ENCODE measurements at places on chromosomes 3 and 15.

- no peak for DNase-seq
Observed at GRCh38 chr15:67794832-67795574, 30.3 kb upstream of the SKOR1 start.

DNA sequence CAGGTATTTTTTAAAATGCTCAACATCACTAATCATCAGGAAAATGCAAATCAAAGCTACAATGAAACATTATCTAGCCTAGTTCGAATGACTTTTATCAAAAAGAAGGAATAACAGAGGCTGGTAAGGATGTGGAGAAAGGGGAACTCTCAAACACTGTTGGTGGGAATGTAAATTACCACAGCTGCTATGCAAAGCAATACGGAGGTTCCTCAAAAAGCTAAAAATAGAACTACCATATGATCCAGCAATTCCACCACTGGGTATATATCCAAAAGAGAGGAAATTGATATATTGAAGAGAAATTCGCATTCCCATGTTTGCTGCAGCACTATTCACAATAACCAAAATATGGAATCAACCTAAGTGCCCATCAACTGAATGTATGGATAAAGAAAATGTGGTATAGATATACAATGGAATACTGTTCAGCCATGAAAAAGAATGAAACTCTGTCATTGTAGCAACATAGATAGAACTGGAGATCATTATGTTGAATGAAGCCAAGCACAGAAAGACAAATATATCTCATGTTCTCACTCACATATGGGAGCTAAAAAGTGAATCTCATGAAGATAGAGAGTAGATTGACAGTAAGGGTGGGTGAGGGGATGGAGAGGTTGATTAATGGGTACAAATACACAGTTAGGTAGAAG is 19.7 kb upstream of the CLN6 start:
- no peak for DNase-seq

DNA sequence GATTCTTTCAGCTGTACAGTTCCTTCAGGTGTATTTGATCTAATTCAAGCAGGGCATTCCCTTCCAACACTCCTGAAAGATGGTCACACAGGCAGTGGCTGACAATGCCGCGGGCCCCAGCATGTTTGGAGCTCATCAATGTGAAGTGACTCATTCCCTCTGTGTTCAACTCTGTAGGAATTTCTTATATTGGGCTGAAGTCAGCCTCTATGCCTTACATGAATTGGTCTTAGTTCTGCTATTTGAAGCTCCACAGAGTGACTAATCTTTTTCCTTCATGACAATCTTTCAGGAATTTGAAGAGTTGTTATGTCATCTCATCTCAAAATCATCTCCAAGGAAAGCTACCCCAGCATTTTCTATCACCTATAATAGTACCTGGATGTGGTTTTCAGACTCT is 142.5 kb upstream of the C2CD4B start:
- no peak for DNase-seq

DNA sequence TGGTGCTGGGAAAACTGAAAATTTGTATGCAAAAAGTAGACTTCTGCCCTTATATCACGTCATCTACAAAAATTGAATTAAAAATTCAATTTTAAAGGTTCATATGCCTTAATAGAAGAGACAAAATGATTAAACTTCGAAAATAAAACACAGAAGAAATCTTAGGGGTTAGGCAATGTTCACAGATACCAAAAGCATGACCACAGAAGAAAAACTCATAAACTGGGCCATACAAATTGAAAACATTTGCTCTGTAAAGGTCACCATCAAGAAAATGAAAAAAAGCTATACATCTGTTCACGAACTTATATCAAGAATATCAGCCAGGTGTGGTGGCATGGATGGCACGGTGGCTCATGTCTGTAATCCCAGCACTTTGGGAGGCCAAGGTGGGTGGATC is 245.1 kb downstream of the PCCB start:
- DNase-seq = no peak

DNA sequence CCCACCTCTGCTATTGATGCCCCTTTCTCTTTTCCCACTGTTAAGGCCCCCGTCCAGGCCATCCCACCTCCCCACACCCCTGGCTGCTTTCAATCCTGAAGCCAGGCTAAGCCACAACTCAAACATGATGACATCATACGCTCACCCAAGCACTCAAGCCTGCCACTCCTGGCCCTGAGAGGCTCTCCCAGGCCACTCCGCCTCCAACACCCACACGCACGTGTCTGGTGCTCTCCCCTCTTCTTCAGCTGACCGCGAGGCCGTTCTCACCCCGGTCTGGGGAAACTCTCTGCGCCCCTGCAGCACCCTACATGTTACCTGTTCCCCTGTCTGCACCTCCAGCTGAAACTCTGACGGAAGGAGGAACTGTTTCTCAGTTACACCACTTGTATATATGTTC is 6.2 kb downstream of the ZXDC start:
- no peak for DNase-seq

GRCh38 chr3:57992452-57993213 is 15.6 kb upstream of the FLNB start:
- DNase-seq = no peak

GRCh38 chr3:105533960-105534359 is 167.3 kb downstream of the ALCAM start:
- DNase-seq = no peak

All from head of caudate nucleus (tissue), 42 donors.